ENCODE measurements at places on chromosomes 6 and 20. TPM values are rescaled to one million over a fixed set of nuclear protein-coding genes. Genes with fewer than 3 reads are reported as not detected.

Gene GRIK2
- total RNA-seq, result not detected

Gene BAK1
- total RNA-seq, result 200 TPM

Gene SCRT2
- total RNA-seq, result not detected

Gene TCP11
- not detected for total RNA-seq

Gene BCLAF1
- 41.0 TPM for total RNA-seq

Gene STK38
- 19.6 TPM for total RNA-seq

Gene RWDD2A
- 3.9 TPM for total RNA-seq

Gene SNRPB
- 1,118 TPM for total RNA-seq

Gene SLC16A10
- total RNA-seq, result 3.7 TPM

Gene KCNQ2
- 133 TPM for total RNA-seq

Gene ZBTB46
- total RNA-seq, result 39.7 TPM

Gene C6orf52
- total RNA-seq, result 0.49 TPM

Gene SPATA25
- 1.0 TPM for total RNA-seq

Gene MCHR2
- total RNA-seq, result not detected

Gene SAPCD1
- total RNA-seq, result 13.0 TPM

Gene FOXF2
- not detected for total RNA-seq

Gene NKX2-2
- total RNA-seq, result not detected

Gene HMGN4
- 140 TPM for total RNA-seq

Gene TMEM244
- not detected for total RNA-seq

Gene HLA-DPA1
- total RNA-seq, result not detected

Gene CGA
- total RNA-seq, result not detected
